ENCODE measurements at places on chromosomes 7 and 10.

DNA sequence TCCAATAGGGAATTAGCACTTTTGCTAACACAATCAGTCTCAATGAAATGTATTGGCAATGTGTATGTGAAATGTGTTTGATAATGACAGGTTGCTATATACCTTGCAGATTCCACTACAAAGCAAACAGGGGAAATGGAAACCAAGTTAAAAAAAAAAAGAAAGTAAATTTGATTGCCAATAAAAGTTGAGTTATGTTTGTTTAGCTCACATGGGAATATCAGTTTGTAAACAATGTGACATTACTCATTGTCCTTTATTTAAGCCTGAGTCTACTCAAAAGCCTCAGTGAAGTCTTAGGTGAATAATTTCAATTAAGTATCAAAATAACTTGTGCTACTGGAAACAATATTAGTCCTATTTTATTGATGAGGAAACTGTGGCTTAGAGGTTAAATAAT is 285.2 kb downstream of the CACNA2D1 start:
- DNase-seq, result no peak

- no peak for DNase-seq
Measured at GRCh38 chr10:100436255-100436654, 26.6 kb upstream of the WNT8B start.

GRCh38 chr10:19310066-19310465 is 261.5 kb downstream of the MALRD1 start:
- no peak for DNase-seq

GRCh38 chr10:15856328-15857015 is 3.8 kb downstream of the MINDY3 start:
- no peak for DNase-seq

DNA sequence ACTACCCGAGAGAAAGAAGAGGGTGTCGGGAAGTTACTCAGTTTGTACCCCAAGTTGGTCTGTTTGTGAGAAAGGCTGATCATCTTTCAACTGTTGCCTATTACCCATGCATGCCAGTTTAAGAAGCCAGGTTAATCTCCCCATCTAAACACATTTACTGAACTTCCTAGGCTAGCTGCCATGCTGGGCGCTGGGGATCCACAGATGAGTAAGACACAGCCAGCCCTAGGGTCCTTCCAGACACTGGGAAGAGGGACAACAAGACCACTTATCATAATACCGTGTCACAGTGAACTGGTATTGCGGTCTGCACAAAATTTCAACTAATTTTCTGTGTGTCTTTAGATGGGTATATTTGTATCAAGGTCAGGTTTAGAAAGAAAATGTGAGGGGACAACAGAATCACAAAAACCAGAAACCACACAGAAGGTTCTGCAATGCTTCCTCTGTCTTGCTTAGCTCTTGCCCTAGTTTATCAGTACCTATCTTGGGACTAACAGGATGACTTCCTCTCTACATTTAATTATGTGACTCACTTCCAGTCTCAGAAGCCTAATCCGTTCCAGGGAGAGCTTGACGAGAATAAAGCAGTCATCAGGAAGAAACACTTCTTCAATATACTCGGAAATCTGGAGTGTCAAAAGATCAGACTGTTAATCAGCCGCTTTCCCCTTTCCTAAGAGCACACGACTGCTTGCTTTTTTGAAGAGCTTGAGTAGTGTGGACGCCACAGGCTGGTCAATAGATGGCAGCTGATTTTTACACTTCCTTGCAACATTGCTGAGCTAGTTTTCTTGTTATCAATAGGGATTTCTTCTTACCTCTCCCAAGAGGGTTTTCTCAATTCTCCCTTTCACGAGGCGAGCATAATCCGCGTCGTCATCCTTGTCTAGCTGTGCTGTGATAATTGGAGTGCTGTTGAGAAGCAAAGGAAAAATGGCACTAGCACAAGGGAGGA is 45.7 kb downstream of the POLR3A start:
- no peak for DNase-seq

DNA sequence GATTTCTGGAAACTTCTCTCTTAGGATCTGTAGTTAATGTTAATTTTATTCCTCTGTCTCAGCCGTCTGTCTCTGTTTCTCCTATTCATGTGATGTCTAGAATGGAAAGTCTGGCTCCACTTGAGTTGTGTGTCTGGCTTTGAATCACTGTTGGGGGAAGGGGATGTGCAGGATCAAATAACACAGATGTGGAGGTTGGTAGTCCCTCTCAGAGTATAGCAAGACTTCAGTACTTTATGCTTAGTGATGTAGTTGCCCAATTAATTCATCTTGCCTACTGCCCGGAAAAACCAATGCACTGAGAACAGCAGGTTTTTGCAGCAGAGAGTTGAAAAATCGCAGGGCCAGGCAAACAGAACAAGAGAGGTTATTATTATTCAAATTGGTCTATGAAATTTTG is 79.2 kb downstream of the PHTF2 start:
- no peak for DNase-seq

GRCh38 chr10:99526861-99527504 is 5.8 kb upstream of the NKX2-3 start:
- DNase-seq, result no peak

DNA sequence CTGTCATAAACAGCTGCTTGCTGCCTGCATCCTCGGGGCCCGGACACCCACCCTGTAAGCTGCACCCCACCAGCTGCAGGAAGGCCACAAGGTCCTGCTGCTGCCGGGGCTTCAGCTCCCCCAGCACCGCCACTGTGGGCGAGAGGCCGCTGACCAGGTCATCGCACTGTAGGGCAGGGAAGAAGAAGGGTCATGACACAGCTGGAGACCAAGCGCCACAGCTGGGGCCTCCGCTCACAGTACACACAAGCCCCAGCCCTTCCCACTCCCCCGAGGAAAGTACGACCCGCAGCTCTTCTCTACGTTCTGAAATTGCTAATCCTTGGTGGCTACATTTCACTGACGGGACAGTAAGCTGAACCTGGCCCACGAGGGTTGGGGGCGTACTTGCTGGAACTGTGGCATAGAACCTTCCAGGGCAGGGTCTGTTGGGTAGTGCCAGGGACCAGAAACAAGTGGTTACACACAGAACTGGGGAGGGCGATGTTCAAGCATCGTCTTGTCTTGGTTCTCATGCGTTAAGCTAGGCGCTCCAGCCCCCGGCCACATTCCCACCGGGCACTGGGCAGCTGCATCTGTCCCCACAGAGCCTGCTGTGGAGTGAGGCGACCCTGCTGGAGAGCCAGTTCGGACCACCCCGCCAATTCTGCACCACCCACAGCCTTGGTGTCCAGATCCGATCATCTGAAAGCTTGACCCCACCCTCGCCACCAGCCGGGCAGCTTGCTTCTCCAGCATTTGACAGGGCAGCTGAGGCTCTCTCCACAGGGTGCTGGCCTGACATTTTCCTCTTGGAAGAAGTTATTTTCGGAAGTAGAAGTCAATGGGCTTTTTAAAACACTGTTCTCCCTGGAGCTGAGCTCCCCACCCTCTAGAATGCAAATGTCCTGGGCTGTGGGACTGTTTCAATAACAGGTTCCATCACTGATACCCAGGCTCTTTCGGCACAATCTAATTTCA is 50.8 kb downstream of the GSDME start:
- no peak for DNase-seq

- no peak for DNase-seq
Measured at GRCh38 chr7:146321301-146321700, 204.7 kb downstream of the CNTNAP2 start.

DNA sequence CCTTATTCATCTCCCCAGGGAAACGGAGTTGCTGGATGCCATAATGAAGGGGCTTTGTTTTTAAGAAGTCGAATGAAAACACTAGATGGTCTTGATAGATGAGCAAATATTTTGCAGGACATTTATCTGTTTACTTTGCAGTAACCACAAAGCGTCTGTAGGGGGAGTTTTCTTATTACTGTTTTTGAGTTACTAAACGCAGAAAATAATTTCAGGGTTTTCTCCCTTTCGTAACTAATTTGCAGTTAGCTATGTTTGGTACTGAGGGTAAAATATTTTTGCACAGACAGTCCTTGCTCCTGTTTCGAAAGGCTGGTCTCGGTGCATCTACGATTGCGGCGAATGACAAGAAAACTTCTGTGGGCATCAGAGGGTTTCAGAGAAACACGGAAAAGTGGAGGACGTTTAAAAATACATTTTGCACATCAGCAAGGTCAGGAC is 505.6 kb upstream of the MKI67 start:
- DNase-seq, result no peak

GRCh38 chr7:68813551-68814080 is 784.7 kb upstream of the AUTS2 start:
- peak; percentile 69 for DNase-seq

GRCh38 chr10:99555825-99556523 is 23.2 kb downstream of the NKX2-3 start:
- DNase-seq, result no peak

- no peak for DNase-seq
Measured at GRCh38 chr7:40922316-40922670, 780.6 kb downstream of the INHBA start.

DNA sequence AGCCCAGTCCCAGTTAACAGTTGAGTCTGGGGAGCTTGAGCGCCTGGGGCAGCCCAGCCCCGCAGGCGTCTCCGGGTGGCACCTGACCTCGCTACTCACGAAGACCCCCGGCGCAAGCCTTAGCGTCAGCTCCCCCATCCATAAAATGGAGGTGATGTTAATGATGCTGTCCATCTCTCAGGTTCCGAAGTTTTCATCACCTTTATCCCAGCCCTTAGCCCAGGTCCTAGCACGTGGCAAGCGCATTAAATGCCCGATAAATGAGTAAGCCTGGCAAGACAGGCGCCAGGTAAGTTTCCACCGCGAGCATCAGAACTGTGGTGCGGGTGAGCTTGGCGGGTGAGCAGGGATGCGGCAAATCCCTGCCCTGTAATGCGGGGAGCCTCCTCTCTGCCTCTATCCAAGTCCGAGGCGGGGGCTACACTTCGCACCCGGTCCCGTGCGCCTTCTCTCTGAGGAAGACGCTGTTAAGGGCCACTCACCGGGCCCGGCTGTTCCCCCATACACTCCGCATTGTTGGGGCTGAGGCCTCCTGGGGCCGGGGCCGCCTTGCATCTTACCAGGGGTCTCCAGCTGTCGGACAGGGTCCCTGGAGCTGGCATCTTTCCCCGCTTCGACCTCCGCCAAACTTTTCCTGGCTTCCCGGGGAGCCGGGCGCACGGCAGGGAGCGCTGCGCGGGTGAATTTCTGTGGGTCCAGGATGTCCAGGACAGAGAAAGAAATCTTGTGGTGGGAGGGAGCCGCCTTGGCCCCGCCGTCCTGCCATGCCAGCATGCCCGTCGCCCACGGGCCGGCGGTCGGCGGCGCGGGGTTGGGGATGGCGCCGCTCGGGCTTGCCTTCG is 444 bp downstream of the NKX1-2 start:
- DNase-seq, result no peak

DNA sequence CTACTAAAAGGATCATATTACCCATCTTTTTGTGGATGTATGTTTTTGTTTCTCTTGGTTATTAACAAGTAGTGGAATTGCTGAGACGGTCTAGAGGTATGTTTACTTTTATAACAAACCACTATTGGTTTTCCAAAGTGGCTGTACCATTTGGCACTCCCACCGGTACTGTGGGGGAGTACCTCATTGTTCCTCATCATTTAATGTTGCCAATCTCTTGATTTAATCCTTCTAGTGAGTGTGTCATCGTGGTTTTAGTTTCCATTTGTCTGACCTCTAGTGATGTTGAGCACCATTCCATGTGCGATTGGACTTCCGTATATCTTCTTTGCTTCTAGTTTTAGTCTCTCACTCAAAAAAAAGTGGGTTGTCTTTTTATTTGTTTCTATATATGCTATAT is 50.4 kb downstream of the RBM33 start:
- no peak for DNase-seq

DNA sequence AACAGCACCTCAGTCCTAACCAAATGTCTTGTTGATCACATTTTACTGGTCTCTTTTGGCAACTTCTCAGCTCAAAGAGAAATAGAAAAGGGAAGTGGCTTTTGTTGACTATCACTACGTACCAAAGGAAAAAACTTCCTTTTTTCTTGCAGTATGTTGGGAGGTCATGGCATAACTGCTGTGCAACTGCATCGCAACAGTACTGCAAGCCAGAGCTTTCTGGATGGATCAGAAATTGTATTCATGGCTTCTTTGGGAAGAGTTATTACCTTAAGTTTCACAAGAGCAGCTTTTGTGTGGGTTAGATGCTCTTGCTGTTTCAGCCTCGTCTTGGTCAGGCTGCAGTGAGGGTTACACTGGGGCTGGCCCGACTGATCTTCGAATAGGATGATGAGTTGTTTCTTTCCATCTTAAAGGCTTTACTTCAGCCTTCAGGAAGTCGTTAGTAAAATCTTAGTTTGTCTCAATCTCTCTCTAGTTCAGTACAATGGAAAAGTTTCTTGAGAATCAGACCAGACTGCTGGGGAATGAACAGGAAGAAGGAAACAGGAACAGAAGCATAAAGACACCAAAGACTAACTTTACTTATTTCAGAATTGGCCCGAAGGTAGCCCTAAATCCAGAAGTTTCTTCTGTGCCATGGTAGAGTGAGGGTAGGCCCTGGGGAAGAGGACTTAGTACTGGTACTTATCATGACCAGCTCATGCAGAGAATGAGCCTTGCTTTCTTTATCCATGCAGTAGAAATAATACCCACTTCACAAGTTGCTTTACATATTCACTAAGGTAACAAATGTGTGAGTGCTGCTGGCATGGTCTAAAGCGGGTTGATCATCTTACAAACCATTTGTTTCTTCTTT is 153.6 kb downstream of the CELF2 start:
- DNase-seq, result no peak

GRCh38 chr7:22694597-22695207 is 32.3 kb upstream of the IL6 start:
- no peak for DNase-seq

DNA sequence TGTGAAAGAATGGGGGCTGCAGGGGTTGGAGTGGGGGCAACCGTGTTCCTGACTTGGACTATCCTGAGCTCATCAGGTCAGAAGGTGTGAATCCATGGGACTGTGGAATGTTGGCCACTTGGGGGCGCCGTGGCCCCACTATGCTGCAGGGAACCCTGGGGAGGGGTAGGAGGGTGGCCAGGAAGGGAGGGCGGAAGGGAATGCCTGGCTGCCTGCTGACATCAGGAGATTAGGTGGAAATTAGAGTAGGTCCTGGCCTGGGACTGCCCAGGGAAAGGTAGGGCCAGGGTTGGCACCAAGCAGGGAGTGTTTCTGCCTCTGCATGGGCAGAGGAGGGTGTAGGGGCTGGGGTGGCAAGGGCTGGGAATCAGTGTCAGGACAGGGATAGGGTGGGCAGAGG is 65.8 kb upstream of the PRSS58 start:
- no peak for DNase-seq

- DNase-seq, result peak; percentile 75
Measured at GRCh38 chr7:76356823-76357222, 2.0 kb downstream of the YWHAG start.

GRCh38 chr10:4725917-4726606 is 99.9 kb upstream of the AKR1E2 start:
- no peak for DNase-seq

- no peak for DNase-seq
Measured at GRCh38 chr10:26759008-26759407, 61.5 kb downstream of the PDSS1 start.

- DNase-seq, result no peak
Measured at GRCh38 chr7:42883950-42884349, 27.9 kb downstream of the C7orf25 start.

DNA sequence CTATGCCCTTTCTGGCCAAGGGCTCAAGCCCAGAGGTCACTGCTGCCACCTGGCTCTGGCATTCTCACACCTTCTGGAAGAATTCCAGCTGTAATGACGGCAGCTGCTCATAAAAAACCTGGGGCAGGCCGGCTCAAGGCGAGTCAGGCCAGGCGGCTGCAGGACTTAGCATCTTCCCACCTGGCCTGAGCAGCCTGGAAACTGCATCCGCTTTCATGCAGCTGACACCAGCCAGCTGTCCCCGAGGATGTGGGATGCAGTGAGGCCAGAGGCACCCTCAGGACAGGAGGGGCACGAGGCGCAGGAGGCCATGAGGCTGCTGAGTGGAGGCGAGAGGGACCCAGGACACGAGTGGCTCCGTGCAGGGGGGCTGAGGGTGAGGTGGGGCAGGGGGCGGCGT is 47.5 kb upstream of the ADGRA1 start:
- no peak for DNase-seq

All from NCI-H1105 (cell line).